Subcutaneous preadipocyte (primary cell): ENCODE measurements at places on chromosomes 1 and 21. TPM values are rescaled to one million over a fixed set of nuclear protein-coding genes. Genes with fewer than 3 reads are reported as not detected.

Gene TPTE
- total RNA-seq, result not detected in 2 replicates

Gene CDC42SE1
- total RNA-seq, result 29.8 and 38.5 TPM in 2 replicates

Gene PLA2G2C
- not detected in 2 replicates for total RNA-seq

Gene OXCT2
- 1.6 and 1.8 TPM in 2 replicates for total RNA-seq

Gene TTC39A
- total RNA-seq, result 0.78 and 1.1 TPM in 2 replicates

Gene VCAM1
- 0.20 and 0.37 TPM in 2 replicates for total RNA-seq

Gene LIPI
- total RNA-seq, result not detected in 2 replicates

Gene PTP4A2
- total RNA-seq, result 308 and 353 TPM in 2 replicates

Gene IVL
- total RNA-seq, result under 0.01 TPM in 1 of 2 replicates, not detected in the other

Gene PTCH2
- 0.20 and 0.37 TPM in 2 replicates for total RNA-seq

Gene FAAH
- total RNA-seq, result 0.59 and 1.5 TPM in 2 replicates

Gene RIMS3
- total RNA-seq, result under 0.01 and 0.20 TPM in 2 replicates

Gene MTF2
- total RNA-seq, result 9.9 and 16.8 TPM in 2 replicates

Gene MRPL24
- total RNA-seq, result 40.3 and 52.2 TPM in 2 replicates

Gene DIRAS3
- total RNA-seq, result 0.78 and 1.8 TPM in 2 replicates

Gene TMEM200B
- total RNA-seq, result 9.9 and 11.5 TPM in 2 replicates

Gene WNT3A
- not detected in 2 replicates for total RNA-seq

Gene KMO
- total RNA-seq, result under 0.01 TPM in 2 replicates

Gene GBP7
- not detected in 2 replicates for total RNA-seq

Gene PADI2
- not detected in 2 replicates for total RNA-seq

Gene SERPINC1
- not detected in 2 replicates for total RNA-seq

Gene RSPH1
- not detected in 2 replicates for total RNA-seq

Gene PTPN7
- total RNA-seq, result not detected in 2 replicates

Gene NECTIN4
- total RNA-seq, result 0.20 TPM in 1 of 2 replicates, not detected in the other

Gene NES
- total RNA-seq, result 23.9 and 59.2 TPM in 2 replicates

Gene KIF2C
- 28.3 and 39.1 TPM in 2 replicates for total RNA-seq

Gene WDR64
- not detected in 2 replicates for total RNA-seq

Gene PFKL
- 157 and 176 TPM in 2 replicates for total RNA-seq
